ENCODE measurements at places on chromosomes 7 and 10.

DNA sequence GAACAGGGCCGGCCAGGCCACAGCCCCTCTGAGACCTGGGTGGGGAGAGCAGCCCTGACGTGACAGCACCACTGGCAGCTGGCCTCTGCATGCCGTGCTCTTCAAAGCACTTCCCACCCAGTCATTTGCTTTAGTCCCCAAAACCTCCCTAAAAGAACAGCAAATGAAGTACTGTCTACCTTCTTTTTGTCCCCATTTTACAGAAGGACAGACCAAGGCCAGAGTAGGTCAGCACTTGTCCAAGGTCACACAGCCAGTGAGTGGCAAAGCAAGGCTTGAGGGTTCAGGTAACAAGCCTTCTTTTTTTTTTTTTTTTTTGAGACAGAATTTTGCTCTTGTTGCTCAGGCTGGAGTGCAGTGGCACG, 15.1 kb downstream of the ATP6V1F start:
- no peak for DNase-seq

- no peak for DNase-seq
Observed at GRCh38 chr7:34772296-34772938, 114.4 kb downstream of the NPSR1 start.

GRCh38 chr7:85065306-85065705, 121.5 kb downstream of the SEMA3D start:
- no peak for DNase-seq

DNA sequence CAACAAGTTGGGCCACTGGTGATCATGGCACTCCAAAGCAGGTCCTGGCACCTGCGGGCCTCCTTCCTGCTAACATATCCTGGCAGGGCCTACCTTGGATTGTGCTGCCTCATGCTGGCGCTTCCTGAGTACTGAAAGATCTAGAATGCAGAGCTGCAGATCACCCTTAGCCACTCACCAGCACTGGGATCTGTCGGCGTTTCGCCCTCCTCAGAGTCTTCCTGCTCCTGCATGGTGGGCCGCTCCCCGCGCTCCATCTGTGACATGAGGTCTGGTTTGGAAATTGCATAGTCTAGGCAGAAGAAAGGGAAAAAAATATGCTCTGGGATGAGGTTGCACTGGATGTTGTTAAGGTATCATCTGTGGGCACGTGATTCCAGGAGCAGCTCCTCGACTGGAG, 10.0 kb downstream of the ZNF777 start:
- DNase-seq, result no peak

DNA sequence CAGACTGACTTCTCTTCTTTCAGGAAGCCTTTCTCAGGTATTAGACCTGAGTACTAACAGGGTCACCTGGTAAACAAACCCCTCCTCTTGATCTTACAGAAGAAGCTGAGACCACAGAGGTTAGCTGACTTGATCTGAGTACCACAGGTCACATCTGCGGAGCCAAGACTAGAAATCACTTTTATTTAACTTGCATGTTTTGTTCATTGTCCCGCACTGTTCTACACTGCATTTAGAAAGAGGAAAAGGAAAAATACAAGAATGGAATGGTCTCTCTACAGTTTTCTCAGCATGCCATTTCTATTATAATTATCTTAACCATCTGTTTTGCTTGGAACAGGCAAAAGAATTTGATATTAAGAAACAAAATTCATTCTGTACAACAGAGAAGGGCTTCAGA, 245.6 kb upstream of the ETV1 start:
- no peak for DNase-seq

GRCh38 chr10:26494018-26494417, 55.9 kb downstream of the APBB1IP start:
- DNase-seq, result no peak

GRCh38 chr7:22670422-22670815, 56.6 kb upstream of the IL6 start:
- DNase-seq, result no peak

- DNase-seq, result no peak
Observed at GRCh38 chr7:138889582-138890498, 91.3 kb downstream of the KIAA1549 start.

GRCh38 chr10:58952747-58953466, 223.5 kb upstream of the PHYHIPL start:
- no peak for DNase-seq

DNA sequence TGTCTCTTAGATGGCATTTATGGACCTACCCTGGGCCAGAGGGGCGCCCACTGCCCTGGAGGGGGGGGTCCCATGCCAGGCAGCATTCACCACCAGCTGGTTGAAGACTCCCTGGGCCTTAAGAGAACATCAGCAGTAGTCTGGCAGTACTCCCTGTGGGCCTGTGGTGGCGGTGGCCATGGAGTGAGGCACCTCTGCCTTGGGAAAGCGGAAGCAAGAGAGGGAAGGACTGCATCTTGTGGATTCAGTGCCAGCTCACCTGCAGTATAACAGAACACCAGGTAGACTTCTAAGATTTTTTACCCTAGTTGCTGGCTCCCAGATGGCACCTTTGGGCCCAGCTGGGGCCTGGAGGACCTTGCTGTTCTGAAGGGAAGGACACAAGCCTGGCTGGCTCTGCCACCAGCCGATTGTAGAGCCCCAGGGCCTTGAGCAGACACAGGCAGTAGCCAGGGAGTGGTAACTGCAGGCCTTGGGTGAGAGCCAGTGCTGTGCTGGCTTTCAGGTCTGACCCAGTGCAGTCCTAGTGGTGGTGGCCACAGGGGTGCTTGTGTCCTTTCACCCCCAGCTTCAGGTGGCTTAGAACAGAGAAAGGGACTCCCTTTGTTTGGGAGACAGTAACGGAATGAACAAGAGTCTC, 15.8 kb downstream of the PLAC9 start:
- DNase-seq, result peak; percentile 35

DNA sequence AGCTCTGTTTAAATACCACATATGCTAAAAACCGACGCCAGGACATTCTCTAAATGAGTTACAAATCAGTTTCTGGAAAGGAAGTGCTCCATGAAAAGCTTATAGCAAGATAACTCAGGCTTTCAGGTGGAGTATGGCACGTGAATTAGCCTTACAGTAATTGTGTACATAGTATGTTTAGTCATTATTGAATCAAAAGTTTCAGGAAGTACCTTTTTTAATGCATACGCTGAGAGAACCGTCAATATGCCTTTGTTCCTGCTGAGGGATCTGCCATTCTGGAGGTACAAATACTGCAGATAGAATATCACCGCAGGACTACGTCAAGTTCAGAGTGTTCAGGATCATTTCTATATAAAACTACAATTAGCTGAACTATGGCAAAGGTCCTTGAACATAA, 45.7 kb downstream of the ANKMY2 start:
- DNase-seq, result no peak

GRCh38 chr10:101085846-101086245, 24.1 kb downstream of the KAZALD1 start:
- DNase-seq, result no peak

- no peak for DNase-seq
Observed at GRCh38 chr7:9752033-9752432, 1221.6 kb upstream of the PHF14 start.

GRCh38 chr7:137670222-137671064, 176.3 kb downstream of the DGKI start:
- no peak for DNase-seq

DNA sequence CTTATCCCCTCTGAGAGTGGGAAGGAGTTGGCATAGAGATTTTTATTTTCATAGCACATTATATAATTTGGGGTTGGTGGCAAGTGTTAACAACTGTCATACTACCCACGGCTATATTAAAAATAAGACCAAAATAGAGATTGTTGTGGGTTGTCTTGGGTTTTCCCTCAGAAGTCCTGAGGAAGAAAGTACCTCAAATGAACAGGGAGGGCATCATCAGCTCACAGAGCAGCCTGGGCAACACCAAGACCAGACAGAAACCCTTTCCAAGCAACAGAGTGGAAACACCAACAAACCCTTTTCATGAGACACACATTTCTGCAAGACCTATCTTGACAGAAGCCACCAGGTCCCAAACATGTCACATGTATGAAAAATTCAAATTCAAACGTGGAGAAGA, 121.2 kb downstream of the GLI3 start:
- no peak for DNase-seq

GRCh38 chr7:1127001-1127400, 33.0 kb downstream of the ZFAND2A start:
- peak; percentile 27 for DNase-seq

GRCh38 chr10:60290558-60290957, 99.1 kb downstream of the ANK3 start:
- DNase-seq, result no peak

DNA sequence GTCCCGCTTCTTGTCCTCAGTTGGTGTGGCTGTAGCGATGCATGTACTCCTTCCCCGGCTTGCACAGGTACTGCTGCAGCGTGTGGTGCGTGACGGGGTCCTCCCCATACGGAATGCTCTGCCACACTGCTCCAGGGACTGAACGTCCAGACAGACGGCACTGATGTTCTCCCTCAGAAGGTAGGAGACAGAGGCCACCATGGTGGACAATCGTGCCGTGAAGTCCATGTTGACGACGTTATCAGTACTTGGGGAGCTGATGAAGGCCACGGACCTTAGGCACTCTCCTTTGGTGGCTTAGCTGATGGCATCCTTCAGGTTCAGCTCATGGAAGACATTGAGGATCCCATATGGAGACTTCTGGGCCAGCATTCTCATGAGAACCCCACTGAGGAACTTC, 37.4 kb downstream of the AGAP6 start:
- DNase-seq, result no peak

DNA sequence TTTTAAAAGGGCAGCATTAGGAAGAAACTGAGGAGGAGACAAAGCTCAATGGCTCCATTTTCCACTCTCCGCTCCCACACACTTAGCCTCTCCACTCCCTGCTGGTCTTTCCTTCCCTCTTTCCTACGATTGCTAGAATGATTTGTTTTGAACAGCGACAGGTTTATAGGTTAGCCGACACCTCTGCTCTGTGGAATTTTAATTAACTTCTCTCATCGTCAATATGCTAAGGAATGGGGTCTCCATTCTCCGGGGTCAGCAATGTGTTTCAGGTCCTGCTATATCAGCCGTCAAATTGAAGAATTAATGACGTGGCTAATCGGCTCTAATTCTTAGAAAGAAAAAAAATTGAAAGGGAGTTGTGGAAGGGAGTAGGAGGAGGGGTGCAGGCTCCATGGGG, 28.9 kb downstream of the FBXW4 start:
- no peak for DNase-seq

DNA sequence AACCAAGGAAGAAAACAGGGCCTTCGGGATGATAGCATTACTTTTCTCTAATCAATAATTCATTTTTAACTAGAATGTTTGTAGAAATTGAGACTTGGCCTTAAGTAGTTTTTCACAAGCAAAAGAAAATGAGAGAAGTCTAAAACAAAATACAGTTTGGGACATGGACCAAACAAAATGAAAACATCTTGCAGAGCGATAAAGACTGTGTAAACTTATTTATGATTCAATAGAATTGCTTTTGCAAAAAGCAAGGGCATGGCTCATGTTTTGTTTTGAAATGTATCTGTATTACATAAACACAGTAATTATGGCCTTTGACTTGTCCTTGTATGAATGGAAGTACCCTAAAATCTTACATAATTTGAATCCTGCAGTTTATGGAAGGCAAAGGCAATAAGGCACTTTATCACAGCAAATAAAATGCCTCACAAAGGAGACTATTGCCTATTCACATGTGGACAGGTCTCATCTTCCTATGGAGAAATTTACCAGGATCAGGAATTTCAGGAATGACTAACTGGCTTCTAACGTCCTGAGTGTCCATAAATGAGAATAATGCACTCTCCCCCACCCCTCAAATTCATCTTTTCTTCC, 295.2 kb downstream of the PTEN start:
- no peak for DNase-seq

DNA sequence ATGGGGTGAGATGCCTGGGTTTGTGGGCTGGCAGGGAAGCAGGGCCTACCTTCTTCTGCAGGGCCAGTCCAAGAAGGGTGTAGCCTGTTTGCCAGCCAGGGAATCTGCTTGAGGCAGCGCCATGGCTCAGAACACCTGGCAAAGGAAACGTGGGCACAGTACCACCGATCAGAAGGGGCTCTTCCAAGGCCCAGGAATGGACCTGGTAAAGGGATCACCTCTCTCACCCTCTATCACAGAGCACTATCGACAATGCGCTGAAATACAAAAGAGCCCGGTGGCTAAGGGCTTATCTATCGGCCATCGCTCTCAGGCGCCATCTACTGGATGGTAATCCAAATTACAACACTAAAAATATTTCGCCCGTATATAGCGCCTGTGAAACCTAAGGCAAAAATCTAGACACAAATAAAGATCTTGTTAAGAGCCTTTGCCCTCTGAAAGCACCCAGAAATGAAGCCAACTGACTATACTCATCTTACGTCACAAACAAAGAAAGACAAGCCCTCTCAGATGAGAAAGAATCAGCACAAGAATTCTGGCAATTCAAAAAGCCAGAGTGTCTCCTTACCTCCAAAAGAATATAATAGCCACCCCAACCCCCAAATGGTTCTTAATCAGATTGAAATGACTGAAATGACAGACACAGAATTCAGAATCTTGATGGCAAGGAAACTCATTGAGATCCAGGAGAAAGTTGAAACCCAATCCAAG, 217.8 kb upstream of the HPS1 start:
- DNase-seq, result no peak

- no peak for DNase-seq
Observed at GRCh38 chr7:93690021-93690420, 115.5 kb upstream of the CALCR start.

DNA sequence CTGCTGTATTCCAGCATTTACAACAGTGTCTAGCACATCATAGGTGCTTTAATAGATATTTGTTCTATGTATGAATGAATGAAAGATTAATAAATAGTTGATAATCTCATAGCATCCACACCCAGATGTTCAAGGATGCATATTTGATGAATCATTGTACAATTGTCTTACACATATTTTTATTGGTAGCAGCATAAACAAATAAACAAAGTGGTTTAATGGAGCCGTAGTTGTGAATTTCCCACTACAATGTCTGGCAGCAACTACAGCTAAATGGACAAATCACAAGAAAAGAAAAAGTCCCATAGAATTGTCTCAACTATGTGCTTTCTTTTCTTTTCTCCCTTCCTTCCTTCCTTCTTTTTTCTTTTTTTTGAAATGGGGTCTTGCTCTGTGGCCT, 150.8 kb downstream of the NRP1 start:
- DNase-seq, result no peak

DNA sequence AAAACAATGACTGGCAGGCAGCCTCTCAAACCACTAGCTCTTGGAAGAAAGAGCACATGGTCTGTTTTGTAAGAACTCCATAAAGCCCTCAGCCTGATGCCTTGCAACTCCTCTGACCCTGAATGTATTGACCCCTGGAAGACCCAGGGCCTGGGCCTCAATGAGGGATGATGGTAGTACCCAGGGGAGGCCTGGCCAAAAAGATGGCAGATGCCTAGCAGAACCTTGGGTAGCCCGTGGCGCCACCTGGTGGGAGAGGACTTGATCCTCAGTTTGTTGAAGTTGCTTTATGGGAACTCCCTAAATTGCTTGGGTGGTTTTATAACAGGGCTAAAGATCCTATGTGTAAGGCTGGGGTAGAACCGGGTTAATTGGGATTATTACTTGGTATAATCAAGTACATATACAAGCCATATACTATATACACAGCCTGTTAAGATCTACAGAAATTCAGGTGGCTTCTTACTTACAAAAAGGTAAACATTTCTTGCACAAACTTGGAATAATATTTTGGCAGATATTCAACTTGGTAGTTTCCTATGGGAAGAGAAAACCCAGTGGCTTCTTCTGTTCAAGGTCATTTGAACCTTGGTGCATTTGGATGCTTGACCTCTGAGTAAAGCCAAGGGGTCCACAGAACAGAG, 95.8 kb upstream of the CACUL1 start:
- DNase-seq, result peak; percentile 84

- no peak for DNase-seq
Observed at GRCh38 chr7:18518555-18518954, 23.0 kb downstream of the HDAC9 start.

- no peak for DNase-seq
Observed at GRCh38 chr10:29001801-29002200, 287.1 kb upstream of the LYZL1 start.
